ENCODE measurements at places on chromosomes 1 and 21. TPM values are rescaled to one million over a fixed set of nuclear protein-coding genes. Genes with fewer than 3 reads are reported as not detected.

The ALX3 gene
- polyA plus RNA-seq, result not detected

The ZYG11A gene
- not detected for polyA plus RNA-seq

The TMEM82 gene
- polyA plus RNA-seq, result 45.9 TPM

The CD34 gene
- polyA plus RNA-seq, result 1.1 TPM

The CR2 gene
- polyA plus RNA-seq, result 12.0 TPM

The FNDC10 gene
- polyA plus RNA-seq, result 2.9 TPM

The UQCRHL gene
- polyA plus RNA-seq, result 3.8 TPM

The SYCP1 gene
- not detected for polyA plus RNA-seq

The RAB7B gene
- 3.6 TPM for polyA plus RNA-seq

The CHI3L2 gene
- 1.9 TPM for polyA plus RNA-seq

The CENPS gene
- 27.3 TPM for polyA plus RNA-seq

The BGLAP gene
- polyA plus RNA-seq, result not detected

The LDLRAP1 gene
- 13.0 TPM for polyA plus RNA-seq

The FCRLA gene
- polyA plus RNA-seq, result not detected

The CNR2 gene
- 0.15 TPM for polyA plus RNA-seq

The ADCY10 gene
- not detected for polyA plus RNA-seq

The SERPINC1 gene
- 0.89 TPM for polyA plus RNA-seq

The CMPK1 gene
- polyA plus RNA-seq, result 257 TPM

The RGS4 gene
- 2.7 TPM for polyA plus RNA-seq

The KCND3 gene
- 0.86 TPM for polyA plus RNA-seq

The DMRTA2 gene
- polyA plus RNA-seq, result not detected

The ZRANB2 gene
- 21.9 TPM for polyA plus RNA-seq

The DNAJC28 gene
- polyA plus RNA-seq, result 1.7 TPM

The UBXN10 gene
- polyA plus RNA-seq, result 1.6 TPM

The FGR gene
- polyA plus RNA-seq, result 1.6 TPM

The OR2W3 gene
- polyA plus RNA-seq, result not detected

Measured in small intestine (tissue), 16 donors.